ENCODE measurements at places on chromosomes 2 and 18.

DNA sequence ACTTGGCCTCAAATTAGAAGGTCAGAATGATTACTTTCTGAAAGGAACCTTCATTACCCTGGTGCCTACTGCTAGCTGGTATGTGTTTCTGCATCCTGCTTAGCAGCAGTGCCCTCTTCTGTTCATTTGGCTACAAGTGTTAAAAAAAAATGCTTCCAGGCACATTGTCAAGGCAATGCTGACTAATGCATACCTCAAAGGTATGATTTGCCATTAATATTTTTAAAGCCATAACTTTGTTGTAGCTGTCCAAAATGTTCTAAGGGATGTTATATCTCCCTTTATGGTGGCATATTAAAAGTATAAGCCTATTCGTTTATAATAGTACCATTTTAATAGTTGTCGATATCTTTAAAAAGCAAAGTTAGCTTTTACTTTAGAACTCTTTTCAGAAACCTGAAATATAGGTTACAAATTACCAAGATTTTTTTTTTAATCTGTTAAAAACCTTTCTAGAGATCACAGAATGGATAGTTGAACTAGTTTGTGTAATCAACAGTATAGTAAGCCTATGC lies 52.0 kb upstream of the FAM171B start:
- peak; percentile 53 for DNase-seq

DNA sequence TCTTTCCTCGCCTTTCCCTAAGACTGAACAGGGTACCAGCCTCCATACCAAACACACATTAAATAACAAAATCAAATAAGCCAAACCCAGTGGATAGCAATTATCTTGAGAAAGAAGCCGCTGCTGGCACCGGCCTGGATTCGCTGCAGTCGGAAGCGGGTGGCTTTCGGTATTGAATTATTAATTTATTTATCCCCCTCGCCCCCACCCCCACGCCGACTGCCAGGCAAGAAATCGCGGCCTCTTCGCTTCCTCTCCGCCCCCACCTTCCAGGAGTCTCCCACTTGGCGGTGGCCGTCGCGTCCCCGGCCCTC lies 370 bp upstream of the ZNF804A start:
- DNase-seq = no peak

DNA sequence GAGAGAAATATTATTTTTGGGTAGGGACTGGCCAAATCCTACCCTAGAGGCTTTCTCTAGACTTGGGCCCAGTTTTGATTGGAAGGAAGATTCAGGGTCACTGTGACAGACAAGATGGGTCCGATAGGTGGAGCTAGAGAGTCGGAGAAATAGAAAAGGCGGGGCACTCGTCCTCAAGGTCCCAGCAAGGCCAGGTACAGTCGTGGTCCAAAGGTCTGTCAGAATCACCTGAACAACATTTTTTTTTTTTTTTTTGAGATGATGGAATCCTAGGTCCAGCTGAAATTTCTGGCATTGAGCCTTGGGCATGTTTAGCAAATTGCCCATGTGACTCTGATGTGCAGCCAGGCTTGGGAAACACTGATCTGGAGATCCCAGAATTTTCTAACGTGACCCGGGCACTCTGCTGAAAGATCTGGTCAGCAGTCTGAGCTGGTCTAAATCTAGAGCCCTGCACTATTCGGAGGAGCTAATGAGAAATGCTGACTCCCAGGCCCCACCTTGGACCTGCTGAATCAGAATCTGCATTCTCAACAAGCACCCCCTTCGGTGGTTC lies 23.0 kb upstream of the NTSR2 start:
- no peak for DNase-seq

DNA sequence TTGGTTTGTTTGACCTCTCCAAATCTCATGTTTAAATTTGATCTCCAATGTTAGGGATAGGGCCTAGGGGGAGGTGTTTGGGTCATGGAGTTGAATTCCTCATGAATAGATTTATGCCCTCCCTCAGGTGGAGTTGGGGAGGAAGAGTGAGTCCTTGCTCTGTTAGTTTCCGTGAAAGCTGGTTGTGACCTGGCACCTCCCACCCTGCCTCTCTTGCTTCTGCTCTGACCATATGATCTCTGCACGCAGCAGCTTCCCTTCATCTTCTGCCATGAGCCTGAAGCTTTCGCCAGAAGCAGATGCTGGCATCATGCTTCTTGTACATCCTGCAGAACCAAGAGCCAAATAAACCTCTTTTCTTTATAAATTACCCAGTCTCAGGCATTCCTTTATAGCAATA lies 231.6 kb upstream of the ERBB4 start:
- DNase-seq = no peak

GRCh38 chr2:207734264-207734635 lies 22.8 kb downstream of the CCNYL1 start:
- no peak for DNase-seq

DNA sequence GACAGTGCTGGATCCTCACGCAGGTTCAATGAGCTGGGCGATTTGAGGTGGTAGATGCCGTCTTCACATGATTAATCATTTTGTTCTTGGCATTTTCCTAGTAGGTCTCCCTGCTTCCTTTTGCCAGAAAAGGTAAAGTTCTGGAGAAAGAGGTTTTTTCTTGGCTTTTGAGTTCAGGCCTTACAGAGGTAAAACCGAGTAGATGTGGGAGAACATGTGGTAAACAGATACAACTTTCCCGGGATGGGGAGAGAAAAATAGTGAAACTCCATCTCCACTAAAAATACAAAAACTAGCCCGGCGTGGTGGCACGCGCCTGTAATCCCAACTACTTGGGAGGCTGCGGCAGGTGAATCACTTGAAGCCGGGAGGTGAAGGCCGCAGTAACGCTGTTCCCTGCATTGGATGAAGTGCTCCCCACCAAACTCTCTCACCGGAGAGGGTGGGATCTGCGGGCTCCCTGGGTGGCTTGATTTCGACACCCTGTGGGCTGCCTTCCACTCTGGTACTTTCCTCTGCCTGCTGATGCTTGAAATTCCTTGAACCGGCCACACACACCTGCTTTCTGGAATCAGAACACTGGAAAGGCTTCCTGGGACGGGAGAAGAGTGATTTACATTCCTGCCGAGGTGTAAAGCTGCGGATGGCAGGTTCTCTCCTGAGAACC lies 88.8 kb downstream of the ACTR3 start:
- no peak for DNase-seq

- peak; percentile 48 for DNase-seq
These were observed 229.2 kb downstream of the LDLRAD4 start for GRCh38 chr18:13447621-13448334.

DNA sequence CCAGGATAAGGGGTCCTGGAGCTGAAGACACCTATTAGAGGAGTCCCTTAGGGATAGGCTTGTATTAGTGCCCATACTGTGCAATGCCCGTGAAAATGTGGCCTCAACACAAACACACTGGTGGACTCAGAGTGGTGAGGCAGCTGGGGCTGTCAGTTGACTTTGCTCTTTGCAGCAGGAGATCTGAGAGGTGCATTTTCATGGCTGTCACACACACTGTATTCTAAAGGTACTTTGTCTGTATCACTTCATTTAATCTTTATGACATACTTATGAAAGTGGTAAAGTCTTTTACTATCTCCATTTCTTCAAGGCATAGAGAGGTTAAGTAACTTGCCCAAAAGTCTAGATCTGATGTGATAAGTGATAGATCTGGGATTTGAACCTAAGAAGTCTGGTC lies 55.1 kb upstream of the GCFC2 start:
- no peak for DNase-seq

DNA sequence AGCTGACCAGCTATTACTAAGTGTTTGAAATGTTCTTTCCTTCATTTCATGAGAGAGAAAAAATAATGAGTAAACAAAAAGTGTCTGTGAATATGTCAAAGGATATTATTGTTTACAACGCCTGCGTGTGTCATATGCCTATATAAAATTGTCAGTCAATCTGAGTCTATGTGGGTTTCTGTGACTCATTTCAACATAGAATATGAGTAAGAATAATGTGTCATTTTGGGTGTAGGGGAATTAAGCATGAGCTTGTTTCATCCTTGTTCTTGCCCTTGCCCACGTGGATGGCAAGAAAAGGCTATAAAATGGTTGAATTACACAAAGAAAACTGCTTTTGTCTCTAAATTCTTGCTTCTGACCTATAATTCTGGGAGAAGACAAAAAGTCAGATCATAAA lies 466.0 kb downstream of the PTH2R start:
- no peak for DNase-seq

GRCh38 chr2:128313091-128313836 lies 5.4 kb downstream of the HS6ST1 start:
- no peak for DNase-seq

GRCh38 chr2:216486708-216487107 lies 11.9 kb upstream of the RPL37A start:
- no peak for DNase-seq

- DNase-seq = peak; percentile 27
These were observed 13.3 kb downstream of the MRPL44 start for GRCh38 chr2:223970343-223971128.

DNA sequence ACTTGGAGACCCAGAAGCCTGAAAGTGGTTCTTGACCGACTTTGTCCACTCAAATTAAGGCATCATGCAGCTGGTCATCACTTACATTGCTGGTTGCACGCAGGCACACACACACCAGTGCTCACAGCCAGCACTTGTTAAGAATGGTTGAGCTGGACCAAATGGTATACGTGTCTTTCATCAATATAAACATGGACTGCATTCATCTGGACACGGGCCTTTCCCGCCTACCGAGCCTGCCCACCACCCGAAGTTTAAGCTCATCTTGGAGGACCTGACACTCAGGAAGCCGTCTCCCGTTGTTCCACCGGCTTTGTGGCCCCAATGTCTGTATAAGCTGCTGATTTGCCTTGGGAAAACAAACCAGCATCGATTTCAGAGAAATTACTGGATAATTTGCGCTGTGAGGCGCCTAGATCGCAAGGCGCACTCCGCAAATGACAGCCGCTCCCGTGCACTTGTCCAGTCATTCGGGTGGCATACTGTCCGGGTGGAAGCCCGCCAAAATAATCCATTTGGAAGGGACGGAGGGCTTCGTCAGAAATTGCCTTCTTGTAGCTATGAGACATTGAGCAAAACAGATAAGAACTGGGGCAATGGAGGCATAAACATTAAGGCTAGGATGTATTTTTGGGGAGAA lies 40.1 kb upstream of the AKAIN1 start:
- DNase-seq = no peak

- DNase-seq = peak; percentile 59
These were observed 8.7 kb upstream of the RPRD1A start for GRCh38 chr18:36075862-36076587.

- no peak for DNase-seq
These were observed 536.5 kb downstream of the PLCL1 start for GRCh38 chr2:198340846-198341245.

- no peak for DNase-seq
These were observed 47.4 kb downstream of the TRPM8 start for GRCh38 chr2:233964581-233964980.

GRCh38 chr18:22241921-22242361 lies 72.6 kb downstream of the GATA6 start:
- DNase-seq = no peak

DNA sequence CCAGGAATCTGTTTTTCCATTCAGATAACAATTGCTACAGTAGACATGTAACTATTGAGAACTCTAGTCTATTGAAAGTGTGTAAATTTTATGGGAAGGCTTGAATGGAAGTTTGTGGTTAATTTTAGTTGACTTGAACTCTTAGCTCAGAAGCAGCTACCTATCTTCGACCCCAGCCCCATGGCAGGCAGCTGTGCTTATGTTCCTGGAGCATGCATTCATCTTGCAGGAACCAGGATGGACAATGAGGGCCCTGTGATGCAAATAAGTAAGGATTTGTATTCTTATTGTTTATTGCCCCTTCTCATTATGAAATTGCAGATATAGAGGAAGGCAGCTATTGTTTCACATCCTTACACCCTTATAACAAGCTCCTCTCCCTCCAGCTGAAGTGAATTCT lies 1252.2 kb downstream of the DPP10 start:
- no peak for DNase-seq

GRCh38 chr2:6392966-6393365 lies 472.7 kb downstream of the CMPK2 start:
- no peak for DNase-seq

DNA sequence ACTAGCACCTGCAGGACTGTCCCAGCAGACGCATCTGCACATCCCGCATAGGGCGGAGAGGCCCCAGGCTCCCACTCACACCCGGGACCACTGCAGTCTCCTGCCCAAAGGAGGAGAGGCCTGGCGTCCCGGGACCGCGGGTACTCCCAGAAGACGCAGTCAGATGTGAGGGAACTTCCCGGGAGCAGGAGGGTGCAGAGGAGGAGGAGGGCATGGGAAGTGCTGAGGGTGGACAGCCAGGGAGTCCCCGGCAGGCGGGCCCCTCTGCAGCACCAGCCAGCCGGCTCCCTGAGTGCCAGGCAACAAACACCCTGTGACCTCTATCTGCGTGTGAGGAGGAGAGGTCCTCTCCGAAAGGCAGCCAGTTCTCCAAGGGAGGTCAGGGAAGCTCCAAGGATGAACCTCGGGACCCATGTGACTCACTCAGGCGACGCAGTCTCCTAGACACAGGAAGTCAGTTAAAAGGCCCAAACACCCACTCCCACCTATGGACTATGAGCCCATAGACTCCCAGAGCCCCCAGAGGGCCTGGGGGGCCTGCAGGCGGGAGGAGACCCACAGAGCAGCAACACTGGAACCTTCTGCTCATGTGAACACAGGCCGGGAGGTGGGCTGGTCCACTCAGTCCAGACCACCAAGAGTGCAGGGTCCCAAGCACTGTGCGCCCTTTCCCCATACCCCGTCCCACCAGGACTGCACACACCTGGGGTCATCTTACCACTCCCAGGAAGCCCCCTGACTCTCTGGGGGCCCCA lies 4.2 kb downstream of the PXDN start:
- DNase-seq = no peak

- DNase-seq = no peak
These were observed 20.7 kb downstream of the INPP5D start for GRCh38 chr2:233080836-233081229.

- no peak for DNase-seq
These were observed 145.9 kb downstream of the CCDC74A start for GRCh38 chr2:131673400-131674173.

DNA sequence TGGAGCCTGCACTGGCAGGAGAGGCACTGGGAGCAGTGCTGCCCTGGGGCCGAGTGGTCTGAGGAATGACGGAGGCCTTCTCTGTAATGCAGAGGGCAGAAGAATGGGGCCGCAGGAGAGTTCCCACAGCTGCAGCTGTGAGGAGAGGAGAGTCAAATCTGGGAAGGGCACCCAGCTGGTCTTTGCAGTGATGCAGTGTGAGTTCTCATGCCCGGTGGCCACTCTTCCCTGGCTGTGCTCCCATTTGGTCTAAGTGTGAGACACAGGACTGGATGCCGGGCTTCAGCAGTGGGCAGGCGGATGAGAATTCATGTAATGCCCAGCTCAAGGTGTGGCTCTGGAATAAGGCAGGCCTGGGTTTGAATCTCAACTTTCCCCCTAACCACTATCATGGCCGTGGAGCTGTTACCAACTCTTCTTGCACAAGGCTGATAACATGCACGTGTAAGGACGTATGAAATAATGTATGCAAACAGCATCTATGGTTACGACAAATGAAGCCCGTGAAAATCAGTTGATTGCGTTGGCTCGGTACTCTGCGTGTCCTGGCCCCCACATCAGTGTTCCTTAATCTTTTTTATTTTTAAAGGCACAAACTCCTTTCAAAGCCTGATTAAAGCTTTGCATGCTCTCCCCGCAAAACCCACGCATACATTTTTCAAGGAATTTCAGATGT lies 71.6 kb downstream of the ACKR3 start:
- no peak for DNase-seq

GRCh38 chr2:59874361-59874760 lies 679.1 kb downstream of the BCL11A start:
- no peak for DNase-seq

Measured in AG09319 (cell line).